ENCODE measurements at places on chromosomes 13 and 19.

DNA sequence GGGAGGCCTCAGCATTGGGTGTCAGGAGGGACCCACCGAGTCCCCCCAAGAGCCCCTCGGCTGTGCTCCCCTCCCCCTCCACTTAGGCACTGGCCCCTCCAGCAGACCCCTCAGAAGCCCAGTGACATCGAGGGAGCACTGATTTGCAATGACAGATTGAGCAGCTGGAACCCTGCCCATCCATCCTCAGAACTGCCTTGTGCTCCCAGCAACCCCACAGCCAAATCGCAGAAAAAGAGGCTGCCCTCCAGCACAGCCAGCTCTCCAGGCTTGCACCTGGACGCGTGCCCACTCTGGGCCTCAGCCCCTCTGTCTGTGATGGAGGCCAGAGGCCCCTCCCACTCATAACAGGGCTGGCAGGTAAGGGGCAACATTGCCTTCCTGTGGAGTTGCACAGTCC is 123.2 kb upstream of the VSTM2B start:
- DNase-seq = no peak

- no peak for DNase-seq
Observed at GRCh38 chr13:108787700-108788414, 158.4 kb downstream of the MYO16 start.

GRCh38 chr19:1882786-1883692 is 2.3 kb downstream of the ABHD17A start:
- no peak for DNase-seq

DNA sequence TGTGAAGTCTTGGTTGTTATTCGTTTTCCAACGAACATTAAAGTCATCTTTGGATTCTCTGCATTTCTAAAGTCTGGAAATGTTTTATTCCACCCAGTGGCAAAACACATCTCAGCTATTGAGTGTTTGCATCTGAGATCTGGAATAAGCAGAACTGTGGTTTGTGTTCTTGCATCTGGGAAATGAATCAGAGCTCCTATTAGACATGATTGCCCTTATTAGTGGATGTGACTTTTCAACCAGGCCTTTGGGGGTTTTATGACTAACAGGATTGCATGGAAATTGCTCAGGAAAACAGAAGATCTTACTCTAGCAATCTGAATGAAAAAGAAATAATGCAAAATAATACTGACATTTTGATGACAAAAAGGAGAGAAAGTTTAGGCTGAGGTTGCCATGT is 488.8 kb downstream of the IRS2 start:
- no peak for DNase-seq

GRCh38 chr13:60604058-60604457 is 207.0 kb downstream of the TDRD3 start:
- DNase-seq = no peak

DNA sequence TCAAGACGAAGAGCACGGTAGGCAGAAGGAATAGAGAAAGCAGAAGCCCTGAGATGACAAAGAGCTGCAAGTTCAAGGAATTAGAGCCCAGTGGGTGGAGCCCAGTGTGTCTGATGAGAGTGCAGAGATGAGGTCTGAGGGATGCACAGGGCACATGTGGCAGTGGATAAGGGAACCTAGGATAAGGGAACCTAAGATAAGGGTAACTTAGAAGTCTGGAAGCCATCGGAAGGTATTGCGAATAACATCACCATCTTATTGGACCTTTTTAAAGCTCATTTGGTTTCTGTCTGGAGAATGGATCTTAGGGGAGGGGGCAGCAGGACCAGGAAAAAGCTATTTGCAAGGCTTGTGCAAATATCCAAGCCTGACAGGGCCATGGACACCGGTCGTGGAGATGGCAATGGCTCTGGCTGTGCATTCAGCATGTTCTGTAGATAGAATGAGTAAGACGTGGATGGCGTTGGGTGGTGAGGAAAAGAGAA is 1.3 kb downstream of the FPR3 start:
- no peak for DNase-seq

DNA sequence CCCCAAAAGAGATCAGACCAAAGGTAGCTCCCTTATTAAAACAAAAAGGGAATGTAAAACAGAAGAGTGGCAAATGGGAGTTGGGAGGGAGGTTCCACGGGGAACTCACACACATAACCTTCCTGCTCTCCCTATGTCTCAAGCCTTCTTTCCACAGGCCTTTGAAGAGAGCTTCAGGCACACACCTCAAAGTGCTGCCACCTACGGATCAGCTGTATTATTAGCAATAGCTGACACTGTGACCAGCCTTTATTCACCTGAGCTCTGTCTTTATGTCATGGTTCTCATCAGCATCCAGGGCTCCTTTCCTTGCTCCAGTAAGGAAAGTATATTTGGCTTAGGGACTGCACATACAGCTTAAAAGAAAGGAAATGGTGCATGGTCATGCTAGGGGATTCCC is 11.3 kb downstream of the ZNF571 start:
- DNase-seq = no peak

GRCh38 chr19:7705387-7706187 is 3.7 kb upstream of the FCER2 start:
- no peak for DNase-seq
